ENCODE measurements at places on chromosomes 3 and 15.

GRCh38 chr3:132561003-132561402, 36.1 kb upstream of the ACKR4 start:
- DNase-seq, result no peak

- DNase-seq, result no peak
Observed at GRCh38 chr3:102237181-102237580, 197.6 kb upstream of the ZPLD1 start.

GRCh38 chr15:66558271-66558670, 7.5 kb downstream of the LCTL start:
- DNase-seq, result no peak

DNA sequence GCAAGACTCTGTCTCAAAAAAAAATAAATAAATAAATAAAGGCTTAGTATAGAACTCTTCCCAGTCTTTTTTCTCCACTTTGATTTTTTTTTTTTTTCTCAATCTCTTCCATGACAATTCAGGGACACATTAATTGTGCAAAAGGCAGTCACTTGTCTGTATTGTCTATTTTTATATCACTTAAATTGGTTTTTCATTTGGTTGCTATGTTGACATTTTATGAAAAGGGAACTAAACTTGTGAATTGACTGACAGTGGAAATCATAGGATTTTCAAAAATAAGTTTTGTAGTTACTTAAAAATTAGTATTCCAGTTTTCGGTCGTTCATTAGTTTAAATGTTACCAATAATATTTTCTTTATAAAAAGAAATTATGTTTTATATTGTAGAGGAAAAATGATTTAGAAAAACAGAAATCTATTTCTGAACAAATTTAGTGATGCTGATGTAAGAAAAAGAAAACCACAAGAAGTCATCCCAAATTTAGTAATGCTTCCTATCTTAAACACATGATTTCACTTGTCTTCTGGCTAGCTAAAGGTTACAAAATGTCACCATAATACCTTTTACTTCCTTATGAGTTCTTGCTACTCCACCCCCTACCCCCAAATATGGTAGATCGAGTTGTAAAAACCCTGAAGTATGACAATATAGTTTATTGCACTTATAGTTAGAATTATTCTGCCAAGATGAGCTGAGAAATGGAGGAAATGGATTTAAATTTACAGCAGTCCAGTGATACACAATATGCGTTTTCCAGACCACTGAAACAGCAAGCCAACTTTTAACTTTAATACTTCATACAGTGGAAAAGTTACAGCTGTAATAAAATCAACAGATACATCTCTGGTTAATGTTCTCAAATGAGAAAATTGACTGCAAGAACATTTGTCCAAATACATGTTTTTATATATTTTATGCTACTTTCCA, 37.0 kb downstream of the PPARG start:
- no peak for DNase-seq

GRCh38 chr15:44813231-44813630, 76.9 kb downstream of the TRIM69 start:
- no peak for DNase-seq

DNA sequence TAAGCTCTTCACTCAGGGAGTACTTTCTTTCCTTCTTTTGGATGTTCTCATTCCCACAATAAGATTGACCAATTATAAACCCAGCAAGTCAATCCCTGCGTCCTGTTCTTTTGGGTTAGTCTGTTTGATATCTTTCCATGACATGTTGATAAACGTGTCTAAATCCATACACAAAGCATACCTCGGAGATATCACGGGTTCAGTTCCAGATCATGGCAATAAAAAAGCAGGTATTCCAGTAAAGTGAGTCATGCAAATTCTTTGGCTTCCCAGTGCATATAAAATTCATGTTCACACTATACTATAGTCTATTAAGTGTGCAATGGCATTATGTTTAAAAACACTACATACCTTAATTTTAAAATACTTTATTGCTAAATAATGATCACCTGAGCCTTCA, 667.7 kb downstream of the MAGI1 start:
- DNase-seq, result no peak

- no peak for DNase-seq
Observed at GRCh38 chr3:196872316-196872715, 4.6 kb downstream of the SENP5 start.

Measured in stimulated activated CD4-positive, alpha-beta T cell treated with anti-CD3 and anti-CD28 coated beads, Interleukin-15, amount 100 ng/mL, for 1 hour (primary cell).